ENCODE measurements at places on chromosomes 4 and X. TPM values are rescaled to one million over a fixed set of nuclear protein-coding genes. Genes with fewer than 3 reads are reported as not detected.

Gene EVC
- 12.5 TPM for total RNA-seq

Gene IL13RA2
- total RNA-seq: not detected

Gene AKAP4
- total RNA-seq: not detected

GRCh38 chr4:152072906-152073305, 312.1 kb upstream of the GATB start:
- H3K4me3 ChIP-seq: no peak overlapping the region
- DNase-seq: no peak
- H3K36me3 ChIP-seq: no peaks in the 10 kb centered on the region
- peaks cover 15% of the 10 kb centered on the region for H3K4me1 ChIP-seq

- no peaks in the 10 kb centered on the region for H3K27me3 ChIP-seq
- peaks cover 11% of the 10 kb centered on the region for H3K4me1 ChIP-seq
- H3K36me3 ChIP-seq: peaks cover 5% of the 10 kb centered on the region
- DNase-seq: no peak
Observed at GRCh38 chrX:44876086-44876485, 3.1 kb downstream of the KDM6A start.

DNA sequence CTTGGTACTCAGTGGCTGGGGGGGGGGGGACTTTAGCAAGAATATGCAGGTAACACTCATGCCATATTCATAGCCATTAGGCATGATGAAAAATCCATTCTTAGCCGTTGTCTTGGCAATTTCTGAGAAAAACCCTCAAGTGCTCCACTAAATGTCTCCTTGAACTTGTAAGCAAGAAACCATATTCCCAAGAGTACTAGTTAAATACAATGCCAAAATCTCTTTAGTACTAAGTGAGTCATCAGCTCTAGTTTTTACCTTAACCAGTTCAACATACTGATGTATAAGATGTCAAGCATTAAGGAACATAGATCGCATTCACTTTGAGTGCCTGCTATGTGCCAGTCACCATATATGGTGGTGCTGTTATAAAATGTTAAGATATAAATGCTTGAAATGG, 27.5 kb downstream of the UBE2D3 start:
- no peak overlapping the region for H3K4me3 ChIP-seq
- no peaks in the 10 kb centered on the region for H3K27me3 ChIP-seq
- H3K36me3 ChIP-seq: peaks cover 73% of the 10 kb centered on the region
- DNase-seq: no peak

DNA sequence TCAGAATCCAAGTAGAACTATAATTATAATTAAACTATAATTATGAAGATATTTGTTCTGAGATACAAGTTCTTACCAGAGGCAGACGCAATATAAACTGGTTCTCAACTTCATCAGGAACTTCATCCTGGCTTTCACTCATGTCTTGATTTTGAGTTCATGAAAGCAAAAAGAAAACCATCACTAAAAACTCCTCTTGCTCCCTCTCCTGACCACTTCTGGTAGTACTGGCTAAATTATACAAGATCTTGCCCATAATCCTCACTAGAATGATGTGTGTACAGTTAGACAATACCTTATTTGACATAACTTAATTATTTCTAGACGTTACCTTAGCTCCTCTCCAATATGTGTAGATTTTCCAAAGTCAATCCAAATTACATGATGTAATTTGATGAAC, 3.7 kb downstream of the TAF7L start:
- no peak for DNase-seq
- H3K27ac ChIP-seq: no peak overlapping the region
- peaks cover 16% of the 10 kb centered on the region for H3K27me3 ChIP-seq
- no peaks in the 10 kb centered on the region for H3K4me1 ChIP-seq

All from WTC11 (cell line).